GM18507 (cell line): ENCODE measurements at places on chromosomes 2 and 18.

GRCh38 chr2:66587216-66587615 lies 152.3 kb downstream of the MEIS1 start:
- DNase-seq: no peak

DNA sequence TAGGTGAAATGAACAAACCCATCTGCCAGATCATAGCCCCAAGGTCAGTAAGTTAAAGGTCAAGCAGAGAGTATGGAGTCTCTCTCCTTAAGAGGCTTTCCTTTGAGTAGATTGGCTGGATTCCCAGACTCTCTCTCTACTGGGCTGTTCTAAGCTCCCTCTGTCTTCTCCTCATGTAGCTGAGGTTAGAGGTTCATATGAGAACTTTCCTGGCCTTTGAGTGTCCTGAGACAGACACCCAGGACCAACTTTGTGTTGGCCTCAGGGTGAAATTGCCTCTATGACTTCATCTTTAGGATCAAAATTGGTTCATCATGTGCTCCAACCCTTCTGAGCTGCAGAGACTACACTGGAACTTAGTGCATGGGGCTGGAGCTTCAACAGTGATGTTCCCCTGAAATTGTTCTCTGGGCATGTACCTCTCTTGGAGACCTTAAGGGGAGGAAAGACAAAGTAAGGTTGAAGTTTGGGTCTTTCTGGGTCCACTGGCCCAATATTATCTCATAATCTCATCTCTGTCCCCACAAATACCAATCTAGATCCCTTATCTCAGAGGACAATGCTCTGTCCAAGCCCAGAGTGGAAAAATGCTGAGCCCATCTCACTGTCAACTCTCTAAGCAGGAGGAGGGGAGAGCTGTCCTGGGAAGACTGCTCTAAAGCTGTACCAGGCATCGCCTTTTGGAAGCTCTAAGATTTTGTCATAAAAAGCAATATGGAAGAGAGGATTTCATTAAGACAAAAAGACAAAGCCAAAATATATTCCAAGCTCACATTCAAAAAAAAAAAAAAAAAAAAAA lies 177.3 kb upstream of the ARL4C start:
- DNase-seq: no peak

DNA sequence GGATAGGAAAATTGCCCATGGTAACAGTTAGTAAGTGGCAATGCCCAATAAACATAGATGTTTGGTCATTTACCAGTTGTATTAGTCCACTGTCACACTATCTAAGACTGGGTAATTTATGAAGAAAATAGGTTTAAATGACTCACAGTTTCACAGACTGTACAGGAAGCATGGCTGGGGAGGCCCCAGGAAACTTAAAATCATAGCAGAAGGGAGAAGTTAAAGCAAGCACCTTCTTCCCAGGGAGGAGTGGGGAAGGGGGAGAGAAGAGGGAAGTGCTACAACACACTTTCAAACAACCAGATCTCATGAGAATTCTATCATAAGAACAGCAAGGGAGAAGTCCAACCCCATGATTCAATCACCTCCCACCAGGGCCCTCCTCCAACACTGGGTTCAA lies 23.4 kb downstream of the NR4A2 start:
- no peak for DNase-seq

GRCh38 chr2:238725298-238725697 lies 122.6 kb upstream of the TWIST2 start:
- no peak for DNase-seq

DNA sequence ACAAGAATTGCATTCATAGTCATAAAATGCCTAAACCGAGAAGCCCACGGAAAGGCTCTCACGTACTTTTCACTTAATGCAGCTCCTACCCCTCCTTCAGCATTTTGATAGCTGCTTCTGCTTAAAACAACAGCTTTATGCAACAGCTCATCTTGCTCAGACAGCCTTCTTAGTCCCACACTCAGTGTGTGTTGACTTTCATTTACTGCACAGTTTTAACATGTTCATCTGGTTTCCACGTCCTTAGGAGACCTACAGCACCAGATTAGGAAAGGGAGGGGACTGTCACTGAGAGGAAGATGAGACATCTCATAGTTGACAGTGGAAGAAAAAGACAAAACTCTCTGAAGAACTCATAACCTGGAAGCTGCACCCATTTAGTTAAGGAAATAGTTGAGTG lies 435.4 kb downstream of the SETBP1 start:
- DNase-seq: no peak

DNA sequence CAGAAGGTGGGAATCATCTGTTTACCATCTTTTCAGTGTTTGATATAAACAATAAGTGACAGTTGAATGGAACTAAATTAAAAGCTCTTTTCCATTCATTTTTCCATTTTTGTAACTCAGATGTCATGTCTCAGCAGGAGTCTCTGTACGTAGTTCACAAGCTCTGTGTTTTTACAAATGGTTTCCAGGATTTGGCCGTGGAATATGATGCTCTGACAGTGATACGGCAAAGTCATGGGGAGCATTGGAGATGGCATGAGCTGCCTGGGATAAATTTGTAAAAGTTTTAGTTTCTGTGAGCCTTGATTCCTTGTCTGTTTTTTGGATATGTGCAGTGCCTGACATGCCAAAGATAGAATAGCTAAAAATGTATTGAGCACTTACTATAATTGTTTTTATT lies 168.1 kb upstream of the SESTD1 start:
- no peak for DNase-seq

DNA sequence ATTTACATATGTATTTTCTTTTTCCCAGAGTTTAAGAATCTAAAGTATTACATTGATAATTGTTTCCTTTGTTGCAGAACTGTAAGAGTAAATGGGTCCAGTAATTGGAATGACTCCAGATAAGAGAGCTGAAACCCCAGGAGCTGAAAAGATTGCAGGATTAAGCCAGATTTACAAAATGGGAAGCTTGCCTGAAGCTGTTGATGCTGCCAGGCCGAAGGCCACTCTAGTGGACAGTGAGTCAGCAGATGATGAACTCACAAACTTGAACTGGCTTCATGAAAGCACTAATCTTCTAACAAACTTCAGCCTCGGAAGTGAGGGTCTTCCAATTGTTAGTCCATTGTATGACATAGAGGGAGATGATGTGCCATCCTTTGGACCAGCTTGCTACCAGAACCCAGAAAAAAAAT lies 183.8 kb upstream of the STON1 start:
- no peak for DNase-seq

- no peak for DNase-seq
Measured at GRCh38 chr2:10659898-10660568, 29.7 kb downstream of the NOL10 start.

GRCh38 chr2:101190747-101191516 lies 39.8 kb upstream of the TBC1D8 start:
- DNase-seq: no peak

- DNase-seq: no peak
Measured at GRCh38 chr2:78147466-78147865, 625.3 kb upstream of the LRRTM4 start.

DNA sequence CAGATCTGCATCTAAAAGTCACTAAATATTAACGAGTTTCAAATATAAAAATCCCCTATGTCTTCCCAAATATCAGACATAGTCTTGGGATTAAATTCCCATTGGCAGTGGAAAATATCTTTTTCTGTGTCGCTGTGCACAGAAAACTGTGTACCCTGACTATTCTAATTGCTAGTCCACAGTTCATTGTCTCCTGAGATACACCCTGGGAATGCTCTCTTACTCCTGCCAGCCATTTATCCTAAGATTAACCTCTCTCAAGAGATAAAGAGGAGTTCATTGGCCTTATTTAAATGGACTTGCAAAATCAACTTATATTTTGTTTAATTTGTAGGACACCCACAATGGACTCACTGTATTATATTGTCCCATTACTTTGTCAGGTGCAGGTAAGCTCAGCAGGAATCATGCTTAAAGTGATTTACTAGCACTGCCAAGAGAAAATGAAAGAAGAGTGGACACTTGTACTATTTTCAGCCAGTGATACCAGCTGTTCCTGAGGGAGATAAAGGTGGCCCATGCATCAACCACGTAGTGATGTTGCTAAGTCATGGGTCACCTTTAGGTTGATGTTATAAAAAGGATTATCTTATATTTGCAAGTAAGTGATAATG lies 553.8 kb downstream of the PIK3C3 start:
- DNase-seq: no peak
